Mucosa of gallbladder (tissue), 1 donor: ENCODE measurements at places on chromosomes 12 and 14. TPM values are rescaled to one million over a fixed set of nuclear protein-coding genes. Genes with fewer than 3 reads are reported as not detected.

The PLCZ1 gene
- total RNA-seq, result not detected

GRCh38 chr14:70916300-70916699 is 9.0 kb downstream of the PCNX1 start:
- DNase-seq, result no peak

DNA sequence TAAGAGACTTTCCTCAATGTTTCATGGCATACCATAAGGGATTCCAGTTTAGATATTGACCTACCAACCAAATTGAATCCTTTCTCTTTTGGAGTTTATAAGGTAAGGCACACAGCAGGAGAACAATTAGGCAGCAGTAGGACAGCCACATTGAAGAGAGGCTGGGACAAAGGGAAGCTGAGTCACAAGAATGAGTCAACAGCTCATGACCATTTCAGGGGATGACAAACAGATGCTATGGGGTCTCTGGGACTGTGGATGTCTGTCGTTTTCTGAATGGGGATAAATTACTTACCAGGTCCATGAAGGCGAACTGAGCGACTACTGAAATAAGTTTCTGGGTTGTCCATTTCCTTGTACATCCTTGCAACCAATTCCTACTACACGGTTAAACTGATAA is 48.6 kb upstream of the E2F7 start:
- no peak for DNase-seq

GRCh38 chr12:117507548-117507947 is 146.1 kb upstream of the NOS1 start:
- no peak for DNase-seq

DNA sequence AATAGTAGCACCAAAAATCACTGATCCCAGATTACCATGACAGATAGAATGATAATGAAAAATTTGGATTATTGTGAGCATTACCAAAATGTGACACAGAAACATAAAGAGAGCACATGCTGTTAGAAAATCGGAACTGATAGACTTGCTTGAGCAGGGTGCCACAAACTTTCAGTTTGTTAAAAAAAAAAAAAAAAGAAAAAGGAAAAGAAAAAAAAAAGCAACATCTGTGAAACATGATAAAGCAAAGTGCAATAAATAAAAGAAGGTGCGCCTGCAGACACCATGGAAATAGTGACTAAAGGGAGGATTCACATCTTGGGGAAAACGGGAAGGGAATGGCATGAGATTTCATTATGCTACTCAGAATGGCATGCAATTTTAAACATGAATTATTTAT is 6.6 kb upstream of the PARP11 start:
- DNase-seq, result no peak

The BMP4 gene
- total RNA-seq, result 44.2 TPM

DNA sequence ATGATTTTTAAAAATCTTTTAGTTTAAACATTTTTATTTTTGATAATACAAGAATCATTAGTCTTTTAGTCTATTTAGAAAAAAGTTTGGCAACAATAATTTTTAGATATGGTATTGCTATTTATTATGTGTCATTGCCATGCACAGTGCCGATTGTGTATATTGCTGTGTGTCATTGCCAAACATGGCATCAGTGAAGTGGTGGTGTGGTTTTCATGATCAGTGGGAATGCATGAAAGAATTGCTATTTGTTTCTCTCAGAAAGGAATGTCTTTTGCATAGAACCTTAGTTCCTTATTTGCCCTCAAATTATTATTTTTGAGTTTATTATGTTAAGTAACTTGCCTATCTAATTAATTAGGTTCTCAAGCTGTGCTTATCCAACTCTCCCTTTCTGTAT is 397.5 kb upstream of the PDE3A start:
- no peak for DNase-seq

The IL31 gene
- total RNA-seq, result not detected

- DNase-seq, result no peak
Observed at GRCh38 chr12:108587826-108588225, 10.1 kb downstream of the TMEM119 start.

DNA sequence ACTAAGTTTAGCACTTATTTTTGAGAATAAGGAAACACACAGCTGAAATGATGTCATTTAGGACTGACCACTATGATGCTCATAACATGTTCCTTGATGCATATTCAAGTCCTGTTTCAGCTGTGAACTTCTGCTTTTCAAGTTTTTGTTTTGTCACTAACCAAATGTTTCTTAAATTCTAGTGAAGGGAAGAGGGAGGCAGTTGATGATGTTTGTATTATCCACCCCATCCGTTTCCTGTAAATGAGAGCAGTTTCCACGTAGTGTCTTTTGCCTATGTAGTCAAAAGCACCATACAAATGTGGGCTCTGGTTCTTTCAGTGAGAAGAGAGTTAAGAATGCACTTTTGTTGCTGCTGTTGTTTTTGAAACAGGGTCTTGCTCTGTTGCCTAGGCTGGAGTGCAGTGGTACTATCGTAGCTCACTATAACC is 491.8 kb downstream of the PCNX1 start:
- DNase-seq, result no peak

DNA sequence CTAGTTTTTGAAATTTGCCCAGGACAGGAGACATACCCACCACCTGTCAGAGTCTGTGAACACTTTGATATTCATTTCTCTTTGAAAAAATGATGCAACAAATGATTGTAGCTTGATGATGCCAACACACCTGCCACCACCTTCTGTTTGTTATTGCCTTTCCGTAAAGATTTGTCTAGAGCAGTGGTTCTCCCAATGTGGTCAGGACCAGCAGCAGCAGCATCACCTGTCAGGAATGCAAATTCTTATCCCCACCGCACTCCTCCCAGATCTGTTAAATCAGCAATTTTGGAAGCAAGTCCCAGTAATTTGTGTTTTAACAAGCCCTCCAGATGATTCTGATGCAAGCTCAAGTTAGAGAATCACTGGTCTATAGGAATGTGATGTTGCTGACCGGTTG is 9.9 kb downstream of the CCDC175 start:
- no peak for DNase-seq

The RNU4-1 gene
- total RNA-seq, result 1,216 TPM

GRCh38 chr12:25694072-25694471 is 141.0 kb upstream of the LMNTD1 start:
- DNase-seq, result no peak

- no peak for DNase-seq
Observed at GRCh38 chr12:108495823-108496579, 19.1 kb upstream of the FICD start.

The FGF6 gene
- total RNA-seq, result not detected

The MAP1LC3B2 gene
- 0.46 TPM for total RNA-seq
